ENCODE measurements at places on chromosomes 5 and 9. TPM values are rescaled to one million over a fixed set of nuclear protein-coding genes. Genes with fewer than 3 reads are reported as not detected.

C9orf50 gene
- total RNA-seq: not detected

NFIB gene
- total RNA-seq: 15.4 TPM

EQTN gene
- not detected for total RNA-seq

PCA3 gene
- 0.13 TPM for total RNA-seq

ZSWIM6 gene
- total RNA-seq: 5.4 TPM

LURAP1L gene
- total RNA-seq: 3.4 TPM

FAM13B gene
- 27.3 TPM for total RNA-seq

DND1 gene
- total RNA-seq: 0.26 TPM

ADAMTSL2 gene
- 0.83 TPM for total RNA-seq

HTR1A gene
- not detected for total RNA-seq

PIP5K1B gene
- total RNA-seq: 5.0 TPM

SLC24A2 gene
- not detected for total RNA-seq

KIF24 gene
- 3.4 TPM for total RNA-seq

ST8SIA4 gene
- total RNA-seq: 2.0 TPM

C5orf63 gene
- 5.5 TPM for total RNA-seq

PAM gene
- total RNA-seq: 464 TPM

IFNA16 gene
- total RNA-seq: not detected

UBE2R2 gene
- total RNA-seq: 12.2 TPM

FBXO10 gene
- total RNA-seq: 12.9 TPM

OLFML2A gene
- 0.90 TPM for total RNA-seq

PCDHB15 gene
- total RNA-seq: 1.6 TPM

SYK gene
- 0.74 TPM for total RNA-seq

ADAMTSL1 gene
- not detected for total RNA-seq

ELOVL7 gene
- total RNA-seq: 5.4 TPM

PCDHGB6 gene
- total RNA-seq: 0.40 TPM

ACOT12 gene
- total RNA-seq: 8.5 TPM

GABRA1 gene
- total RNA-seq: not detected

CERCAM gene
- total RNA-seq: 31.8 TPM

SPATA31E1 gene
- not detected for total RNA-seq
